Type B pancreatic cell (in vitro differentiated cells): ENCODE measurements at places on chromosomes 7 and 10. TPM values are rescaled to one million over a fixed set of nuclear protein-coding genes. Genes with fewer than 3 reads are reported as not detected.

GRCh38 chr7:1388703-1389335 is 70.5 kb downstream of the MICALL2 start:
- no peak for DNase-seq

GRCh38 chr7:98091061-98091460 is 15.6 kb upstream of the LMTK2 start:
- DNase-seq = no peak

The PODXL gene
- total RNA-seq = 25.5 and 44.1 TPM in 2 replicates

The AMPH gene
- 2.0 and 19.9 TPM in 2 replicates for total RNA-seq

The GIMAP1 gene
- total RNA-seq = not detected in 2 replicates

DNA sequence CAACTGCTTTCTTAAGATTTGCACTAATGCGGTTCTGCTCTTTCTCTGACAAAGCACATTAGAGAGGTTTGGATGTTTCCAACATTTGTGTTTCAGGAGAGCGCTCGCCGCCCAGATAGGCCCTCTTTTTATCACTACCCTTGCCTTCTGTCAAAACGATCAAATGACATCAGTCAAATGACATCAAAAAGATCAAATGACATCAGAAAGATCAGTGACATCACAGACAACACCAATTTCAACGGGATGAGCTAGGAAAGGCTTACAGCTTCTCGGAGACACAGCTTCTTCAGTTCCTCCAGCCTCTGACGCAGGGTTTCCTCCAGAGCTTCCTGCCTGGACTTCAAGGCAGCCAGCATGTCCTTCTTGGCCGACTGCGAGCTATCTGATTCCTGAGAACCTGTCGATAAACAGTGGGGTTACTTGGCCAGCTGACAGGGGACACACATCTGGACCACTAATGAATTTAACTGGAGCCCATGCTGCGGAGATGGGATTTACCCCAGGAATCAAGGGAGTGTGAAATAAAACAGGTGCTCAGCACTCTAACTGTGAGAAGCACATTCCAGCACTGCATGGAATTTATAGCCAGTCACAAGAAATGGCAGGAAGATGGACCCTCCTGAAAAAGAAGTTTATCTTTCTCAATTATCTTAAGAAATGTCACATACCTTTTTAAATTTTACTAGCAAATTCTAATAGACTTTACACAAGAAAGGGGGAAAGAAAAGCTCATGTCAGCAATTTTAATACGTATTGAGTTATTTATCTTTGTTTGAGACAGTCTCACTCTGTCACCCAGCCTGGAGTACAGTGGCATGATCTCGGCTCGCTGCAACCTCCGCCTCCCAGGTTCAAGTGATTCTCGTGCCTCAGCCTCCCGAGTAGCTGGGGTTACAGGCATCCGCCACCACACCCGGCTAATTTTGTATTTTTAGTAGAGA is 88.2 kb downstream of the PRPF18 start:
- DNase-seq = no peak

DNA sequence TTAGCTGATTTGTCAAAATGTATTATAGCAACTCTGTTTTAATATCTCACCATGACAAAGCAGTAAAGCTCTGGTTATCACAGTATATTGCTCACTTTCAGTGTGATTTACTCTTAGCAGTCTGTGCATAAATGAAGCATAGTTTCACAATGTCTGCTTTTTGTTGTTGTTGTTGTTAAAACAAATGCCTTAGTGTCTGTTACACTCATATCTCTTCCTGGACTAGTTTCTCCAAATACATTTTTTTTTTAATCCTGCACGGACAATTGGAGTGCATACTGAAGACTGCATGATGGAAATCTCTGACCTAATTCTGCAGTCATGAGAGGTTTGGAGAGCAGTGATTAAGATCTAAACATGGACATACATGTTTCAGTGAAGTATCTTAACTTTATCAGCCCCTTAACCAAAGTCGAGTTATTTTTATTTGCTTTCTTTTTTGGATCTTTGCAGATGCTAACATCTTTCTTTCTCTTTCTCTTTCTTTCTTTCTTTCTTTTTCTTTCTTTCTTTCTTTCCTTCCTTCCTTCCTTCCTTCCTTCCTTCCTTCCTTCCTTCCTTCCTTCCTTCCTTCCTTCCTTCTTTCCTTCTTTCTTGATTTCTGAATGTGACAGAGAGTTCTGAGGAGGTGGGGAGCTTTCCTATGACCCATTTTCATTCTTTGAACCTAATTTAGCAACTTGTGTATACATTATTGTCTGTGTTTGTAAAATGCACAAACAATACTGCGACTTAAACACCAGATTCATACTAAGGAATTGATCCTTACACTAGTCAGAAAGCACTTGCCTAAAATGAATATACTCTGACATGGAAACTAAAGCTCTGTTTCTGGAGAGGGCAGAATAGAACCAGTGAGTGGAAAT is 161.5 kb upstream of the AGR3 start:
- no peak for DNase-seq

DNA sequence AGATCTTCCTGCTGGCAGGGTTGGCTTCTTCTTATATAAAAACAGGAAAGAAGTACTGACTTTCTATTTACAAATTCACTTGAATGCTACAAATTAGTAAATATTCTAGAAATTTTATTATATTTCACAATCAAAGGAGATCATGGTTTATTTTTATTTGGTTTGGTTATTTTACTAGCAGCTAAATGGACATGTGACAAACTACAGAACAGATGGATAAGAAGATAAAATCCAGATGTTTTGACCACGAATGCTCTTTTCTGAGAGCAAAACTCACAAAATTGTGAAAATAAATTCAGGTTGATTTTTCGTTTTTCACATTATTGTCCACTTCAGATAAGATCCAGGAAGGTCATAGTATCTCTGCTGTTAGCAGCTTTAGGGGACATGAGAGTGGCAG is 55.4 kb downstream of the CACNA2D1 start:
- DNase-seq = no peak

GRCh38 chr7:3673524-3673923 is 372.5 kb downstream of the SDK1 start:
- no peak for DNase-seq

GRCh38 chr7:73715648-73716317 is 3.7 kb downstream of the STX1A start:
- no peak for DNase-seq

DNA sequence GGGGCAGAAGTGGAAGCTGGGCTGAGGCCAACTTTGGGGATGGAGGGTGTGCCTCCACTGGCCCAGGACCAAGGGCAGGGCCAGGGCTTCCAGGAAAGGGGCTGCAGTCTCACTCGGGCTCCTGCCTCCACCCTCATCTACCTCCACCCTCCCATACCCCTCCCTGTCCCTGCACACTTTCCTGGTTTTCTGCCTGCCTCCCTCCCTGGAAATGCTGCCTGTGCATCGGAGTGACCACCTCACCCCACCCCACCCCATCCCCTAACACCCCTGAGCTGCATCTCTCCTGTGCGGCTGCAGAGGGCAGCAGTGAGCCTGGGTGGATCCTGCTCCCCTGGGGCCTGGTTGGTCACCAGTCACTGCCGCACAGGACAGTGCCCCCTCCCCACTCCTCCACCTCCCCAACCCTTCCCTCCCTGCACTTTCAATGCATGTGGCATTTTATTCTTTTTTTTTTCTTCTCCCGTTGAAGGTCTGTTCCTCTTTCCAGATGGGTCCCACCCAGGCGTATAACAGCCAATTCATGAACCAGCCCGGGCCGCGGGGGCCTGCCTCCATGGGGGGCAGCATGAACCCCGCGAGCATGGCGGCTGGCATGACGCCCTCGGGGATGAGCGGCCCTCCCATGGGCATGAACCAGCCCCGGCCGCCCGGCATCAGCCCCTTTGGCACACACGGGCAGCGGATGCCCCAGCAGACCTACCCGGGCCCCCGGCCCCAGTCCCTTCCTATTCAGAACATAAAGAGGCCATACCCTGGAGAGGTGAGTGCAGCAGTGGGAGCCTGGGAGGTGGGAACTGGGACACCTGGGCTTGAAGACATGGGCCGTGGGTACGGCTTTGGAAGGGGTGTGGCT is 54.1 kb upstream of the PPIF start:
- no peak for DNase-seq

GRCh38 chr7:87876869-87877234 is 559 bp downstream of the DBF4 start:
- DNase-seq = peak; percentile 73

GRCh38 chr10:58177362-58177947 is 90.2 kb downstream of the IPMK start:
- no peak for DNase-seq

GRCh38 chr7:140122965-140123364 is 53.8 kb downstream of the KDM7A start:
- no peak for DNase-seq

DNA sequence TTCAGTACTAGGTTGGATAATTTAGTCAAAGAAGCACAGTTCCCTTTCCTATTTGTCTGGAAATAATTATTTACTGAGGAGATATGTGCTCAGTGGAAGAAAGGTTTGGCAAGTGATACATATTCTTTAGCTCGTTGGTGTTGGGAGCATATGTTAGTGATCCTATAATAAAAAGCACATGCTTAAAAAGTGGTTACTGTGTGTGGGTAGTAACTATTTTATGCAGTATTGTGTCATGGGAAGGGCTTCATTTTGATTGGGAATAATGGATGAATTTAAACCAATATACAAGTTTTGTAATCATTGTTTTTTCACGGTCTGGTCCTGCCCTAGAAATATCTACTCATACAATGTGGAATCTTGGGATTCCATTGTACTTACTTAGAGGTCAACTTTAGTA is 188.7 kb upstream of the PPP1R3A start:
- DNase-seq = no peak

The ACTR3C gene
- 4.8 and 8.7 TPM in 2 replicates for total RNA-seq

GRCh38 chr7:157896774-157897555 is 560.2 kb downstream of the DNAJB6 start:
- no peak for DNase-seq

- DNase-seq = no peak
Observed at GRCh38 chr7:130065500-130066152, 4.7 kb upstream of the KLHDC10 start.

GRCh38 chr7:30851651-30852307 is 59.9 kb upstream of the AQP1 start:
- no peak for DNase-seq

DNA sequence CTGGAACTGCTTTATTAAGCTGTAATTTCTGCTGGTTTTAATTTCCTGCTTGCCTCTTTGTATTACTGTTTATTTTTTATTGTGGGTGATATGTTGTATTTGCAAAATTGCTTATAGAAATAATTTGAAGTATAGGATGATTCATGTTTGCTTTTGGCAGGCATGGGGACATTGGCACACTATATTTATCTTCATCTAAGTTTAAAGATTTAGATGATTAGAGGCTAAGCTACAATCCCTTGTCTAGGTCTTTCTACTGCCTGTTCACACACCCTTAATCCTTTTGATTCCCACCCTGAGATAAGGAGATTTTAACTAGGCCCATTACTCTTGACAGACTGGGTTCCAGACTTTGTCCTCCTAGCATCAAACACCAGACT is 182.8 kb upstream of the KAT6B start:
- DNase-seq = no peak

- DNase-seq = no peak
Observed at GRCh38 chr7:99389772-99390171, 15.2 kb downstream of the ARPC1B start.

DNA sequence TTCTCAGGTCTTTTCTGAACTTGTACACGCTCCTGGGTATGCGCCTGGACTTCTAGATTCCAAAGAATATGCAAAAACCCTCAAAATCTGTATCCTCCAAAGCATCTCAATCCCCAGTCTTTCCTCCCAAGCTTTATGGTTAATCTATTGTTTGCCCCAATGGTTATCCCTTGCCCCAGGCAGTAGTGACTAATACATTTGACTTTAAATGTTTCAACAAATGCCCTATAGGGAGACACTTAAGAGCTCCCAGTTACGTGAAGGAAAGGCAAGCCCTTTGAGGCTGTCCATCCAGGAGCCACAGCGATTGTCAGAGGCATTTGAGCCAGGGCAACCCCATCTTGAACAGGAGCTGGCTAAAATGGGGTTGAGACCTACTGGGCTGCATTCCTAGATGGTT is 12.7 kb upstream of the FOXL3 start:
- no peak for DNase-seq

- DNase-seq = no peak
Observed at GRCh38 chr10:107083388-107084009, 81.0 kb downstream of the SORCS1 start.

- no peak for DNase-seq
Observed at GRCh38 chr10:11093771-11094736, 76.4 kb downstream of the CELF2 start.

GRCh38 chr10:8269976-8270375 is 215.5 kb downstream of the GATA3 start:
- no peak for DNase-seq

The GIMAP7 gene
- not detected in 2 replicates for total RNA-seq

The LIPK gene
- total RNA-seq = 0.41 and 3.2 TPM in 2 replicates

The OR6B1 gene
- total RNA-seq = not detected in 2 replicates

The RELN gene
- total RNA-seq = 17.5 and 23.0 TPM in 2 replicates

DNA sequence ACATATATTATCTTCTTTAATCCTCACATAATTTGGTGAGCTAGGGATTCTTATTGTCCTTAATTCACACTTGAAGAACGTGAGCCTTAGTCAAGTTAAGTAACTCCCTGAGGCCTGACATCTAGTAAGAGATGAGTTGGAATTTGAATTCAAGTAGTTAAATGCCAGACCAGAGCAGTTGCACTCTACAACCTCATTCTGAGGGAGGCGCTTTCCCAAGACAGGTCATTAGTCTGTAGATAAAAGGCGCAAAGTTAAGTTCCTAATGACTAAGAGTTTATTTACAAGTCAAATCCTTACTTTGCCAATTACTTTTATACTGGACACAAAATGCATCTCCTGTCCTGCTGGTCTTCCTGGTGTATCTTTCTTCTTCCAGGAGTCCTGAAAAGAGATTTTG is 3.6 kb upstream of the EXOC6 start:
- DNase-seq = no peak

GRCh38 chr7:129150199-129150996 is 5.9 kb downstream of the TSPAN33 start:
- DNase-seq = no peak

The SPDYE2 gene
- total RNA-seq = not detected in 2 replicates

DNA sequence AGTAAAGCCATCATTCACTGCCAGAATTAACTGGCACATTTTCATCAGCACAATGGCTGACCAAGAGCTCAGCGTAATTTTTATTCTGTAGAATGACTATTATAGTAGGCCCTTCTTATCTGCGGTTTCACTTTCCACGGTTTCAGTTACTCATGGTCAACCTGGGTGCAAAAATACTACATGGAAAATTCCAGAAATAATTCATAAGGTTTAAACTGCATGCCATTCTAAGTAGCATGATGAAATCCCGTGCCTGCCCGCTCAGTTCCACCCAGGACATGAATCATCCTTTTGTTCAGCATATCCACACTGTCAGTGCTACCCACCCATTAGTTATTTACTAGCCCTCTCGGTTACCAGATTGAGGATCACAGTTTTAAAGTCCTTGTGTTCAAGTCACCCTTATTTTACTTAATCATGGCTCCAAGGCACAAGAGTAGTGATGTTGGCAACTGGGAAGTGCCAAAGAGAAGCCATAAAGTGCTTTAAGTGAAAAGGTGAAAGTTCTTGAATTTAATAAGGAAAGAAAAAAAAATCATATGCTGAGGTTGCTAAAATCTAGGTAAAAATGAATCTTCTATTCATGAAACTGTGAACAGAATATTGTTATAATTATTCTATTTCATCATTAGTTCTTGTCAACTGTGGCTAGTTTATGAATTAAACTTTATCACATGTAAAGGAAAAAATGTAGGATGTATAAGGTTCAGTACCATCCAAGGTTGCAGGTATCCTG is 204.9 kb downstream of the DOCK4 start:
- DNase-seq = no peak

The UPK3B gene
- 10.7 and 11.2 TPM in 2 replicates for total RNA-seq
